ENCODE measurements at places on chromosomes 6 and 20.

DNA sequence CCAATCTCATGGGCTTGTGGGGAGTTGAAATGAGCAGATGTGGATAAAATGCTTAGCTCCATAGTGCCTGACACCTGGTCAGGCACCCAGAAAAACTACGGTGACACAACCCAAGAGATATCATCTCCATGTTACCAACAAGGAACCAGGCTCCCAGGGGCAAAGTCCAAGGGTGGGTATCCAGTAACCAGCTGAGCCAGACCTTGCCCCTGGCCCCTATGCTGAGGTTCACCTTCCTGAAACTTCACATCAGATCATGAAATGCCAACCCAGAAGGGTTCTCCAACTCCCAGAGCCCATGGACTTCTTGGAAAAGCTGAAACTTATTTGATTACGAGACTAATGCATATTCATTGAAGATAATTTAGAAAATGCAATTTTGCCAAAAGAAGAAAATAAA is 141.8 kb upstream of the KCNG1 start:
- DNase-seq, result no peak

GRCh38 chr20:37296371-37296770 is 6.9 kb downstream of the MANBAL start:
- DNase-seq, result no peak

GRCh38 chr20:44714701-44715498 is at the start of gene CCN5:
Gene CCN5 (plus strand): TSS chr20:44715369. CDS start chr20:44715391, 22 bp downstream.
- DNase-seq, result peak; percentile 10

DNA sequence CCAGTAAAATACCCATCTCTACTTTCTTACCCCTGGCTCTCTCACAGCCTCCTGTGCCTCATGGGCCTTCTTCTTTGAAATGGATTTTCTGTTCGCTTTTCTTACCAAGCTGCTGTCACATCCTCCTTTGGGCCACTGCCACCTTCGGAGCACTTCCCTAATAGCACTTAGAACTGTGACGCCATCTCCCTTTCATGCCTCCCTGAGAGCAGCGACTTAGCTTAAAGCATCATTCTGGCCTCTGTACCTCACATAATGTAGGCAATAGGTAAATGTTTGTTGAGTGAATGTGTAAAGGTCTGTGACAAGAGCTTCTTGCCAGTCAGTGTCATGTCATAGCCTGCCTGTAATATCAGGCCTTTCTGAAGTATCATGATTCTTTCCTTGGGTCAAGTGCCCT is 78.8 kb downstream of the ADGRG6 start:
- no peak for DNase-seq

GRCh38 chr6:21022343-21023107 is 488.3 kb downstream of the CDKAL1 start:
- DNase-seq, result no peak

GRCh38 chr6:20463396-20463795 is 61.7 kb downstream of the E2F3 start:
- no peak for DNase-seq

- DNase-seq, result no peak
Observed at GRCh38 chr6:127792616-127793015, 108.2 kb downstream of the THEMIS start.

DNA sequence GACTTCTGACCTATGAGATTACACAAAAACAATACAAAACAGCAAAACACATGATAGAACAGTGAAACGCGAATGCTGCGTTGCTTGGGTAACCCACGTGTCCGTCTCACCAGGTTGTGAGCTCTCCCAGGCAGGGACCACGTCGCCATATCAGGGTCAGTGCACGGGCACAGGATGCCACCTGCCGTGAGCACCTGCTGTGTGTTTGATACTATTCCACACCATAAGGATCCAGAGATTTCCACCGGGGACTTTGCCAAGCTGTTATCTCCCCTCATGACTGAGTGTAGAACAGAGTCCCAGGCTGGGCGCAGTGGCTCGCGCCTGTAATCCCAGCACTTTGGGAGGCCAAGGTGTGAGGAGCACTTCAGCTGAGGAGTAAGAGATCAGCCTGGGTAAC is 288.0 kb downstream of the BMP7 start:
- no peak for DNase-seq

- DNase-seq, result no peak
Observed at GRCh38 chr20:10745790-10746189, 72.0 kb upstream of the JAG1 start.

Measured in esophagus squamous epithelium (tissue), 5 donors.